CD4-positive, alpha-beta T cell treated with Interferon gamma for 1 hour (primary cell): ENCODE measurements at places on chromosomes 7 and 10.
A peak's percentile ranks its signal among the peaks of the same experiment; 100 is the strongest.

GRCh38 chr10:89795840-89796239 is 94.5 kb downstream of the KIF20B start:
- no peak for DNase-seq

- no peak for DNase-seq
Measured at GRCh38 chr10:101124933-101125332, 6.2 kb upstream of the TLX1 start.

- no peak for DNase-seq
Measured at GRCh38 chr10:29517352-29517923, 117.3 kb downstream of the SVIL start.

DNA sequence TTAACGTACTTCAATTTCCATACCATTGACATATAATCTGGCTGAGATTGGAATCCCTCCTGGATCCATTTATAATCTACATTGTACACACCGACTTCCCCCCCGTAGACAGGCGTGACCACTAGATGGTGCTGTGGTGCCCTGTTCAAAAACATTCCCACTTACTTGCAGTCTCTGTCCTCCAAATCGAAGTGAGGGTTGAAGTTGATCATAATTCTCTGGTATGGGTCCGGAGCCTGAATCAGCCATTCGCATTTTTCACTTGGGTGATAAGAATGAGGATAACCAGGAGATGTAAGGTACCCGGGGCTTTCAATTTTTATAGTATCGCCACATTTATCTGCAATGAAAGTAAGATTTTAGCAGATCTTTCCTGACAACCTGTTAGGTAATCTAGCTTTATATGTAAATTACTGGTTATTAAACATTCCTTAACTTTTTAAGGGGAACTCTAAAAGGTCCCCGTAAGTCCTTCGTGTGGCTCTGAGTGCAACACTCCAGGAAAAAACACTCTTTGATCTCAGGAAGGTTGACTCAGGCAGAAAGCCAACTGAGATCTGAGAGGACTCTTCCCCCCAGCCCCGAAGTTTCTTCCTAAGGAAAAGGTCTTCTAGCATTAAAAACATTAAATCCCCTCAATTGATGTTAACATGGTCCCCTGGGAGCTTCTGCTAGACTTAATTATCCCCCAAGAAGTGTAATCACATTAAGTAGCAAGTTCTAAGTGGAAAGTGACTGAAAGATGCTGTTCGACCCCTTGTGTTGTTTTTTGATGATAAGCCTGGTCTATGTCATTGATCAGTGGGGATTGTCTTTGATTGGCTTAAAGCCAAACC is 3.7 kb downstream of the NRP1 start:
- peak; percentile 50 for DNase-seq

DNA sequence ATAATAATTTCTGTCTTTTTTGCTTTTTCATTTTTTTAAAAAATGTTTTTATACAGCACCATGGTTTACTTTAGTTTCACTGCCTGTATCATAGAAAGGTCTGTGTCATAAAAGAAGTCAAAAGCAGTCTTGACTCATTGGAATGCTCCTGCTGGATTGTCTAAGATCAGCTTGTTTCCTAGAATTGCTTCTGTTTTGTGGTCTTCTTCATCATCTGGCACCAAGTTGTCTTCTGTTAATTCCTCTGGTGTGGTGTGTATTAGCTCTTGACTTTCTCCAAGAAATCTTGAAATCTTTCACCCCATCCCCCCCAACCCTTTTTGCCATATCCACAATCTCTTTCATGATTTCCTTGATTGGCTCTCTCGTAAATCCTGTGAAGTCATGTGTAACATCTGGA is 250.3 kb upstream of the CXCL12 start:
- DNase-seq = no peak

- DNase-seq = peak; percentile 82
Measured at GRCh38 chr10:61992671-61993668, 91.5 kb downstream of the ARID5B start.
